ENCODE measurements at places on chromosomes 4 and X. TPM values are rescaled to one million over a fixed set of nuclear protein-coding genes. Genes with fewer than 3 reads are reported as not detected.

Gene P2RY8
- 206 TPM for polyA plus RNA-seq

Gene INTS6L
- 5.2 TPM for polyA plus RNA-seq

Gene SLC6A14
- polyA plus RNA-seq = not detected

Gene TCP11X2
- not detected for polyA plus RNA-seq

Gene MAGEA9B
- 0.46 TPM for polyA plus RNA-seq

Gene LRIT3
- not detected for polyA plus RNA-seq

Gene CLCN3
- polyA plus RNA-seq = 8.1 TPM

Gene CT45A5
- not detected for polyA plus RNA-seq

Gene NWD2
- not detected for polyA plus RNA-seq

Gene PDCL2
- not detected for polyA plus RNA-seq

Gene PLXNB3
- not detected for polyA plus RNA-seq

Gene PRSS12
- polyA plus RNA-seq = not detected

Gene RTL3
- not detected for polyA plus RNA-seq

Gene GRPR
- polyA plus RNA-seq = 0.25 TPM

Gene PPP2R2C
- polyA plus RNA-seq = not detected

Gene PAQR3
- polyA plus RNA-seq = 6.4 TPM

Gene NUDT9
- 23.6 TPM for polyA plus RNA-seq

Gene TCEAL5
- polyA plus RNA-seq = not detected

Gene RNF150
- polyA plus RNA-seq = not detected

Gene DTHD1
- not detected for polyA plus RNA-seq

Gene TCEAL2
- not detected for polyA plus RNA-seq

Gene PDGFC
- not detected for polyA plus RNA-seq

Gene BGN
- not detected for polyA plus RNA-seq

Gene NR0B1
- not detected for polyA plus RNA-seq

Gene PNMA3
- polyA plus RNA-seq = not detected

Gene ZNF157
- 0.44 TPM for polyA plus RNA-seq

Gene PDLIM3
- polyA plus RNA-seq = 0.13 TPM

Gene SCD5
- polyA plus RNA-seq = not detected

Gene MAGEA2B
- not detected for polyA plus RNA-seq

Gene EGF
- polyA plus RNA-seq = 0.51 TPM

Gene CPE
- polyA plus RNA-seq = not detected

Gene MTNR1A
- polyA plus RNA-seq = not detected

Gene HELT
- not detected for polyA plus RNA-seq

Gene SLC30A9
- 36.4 TPM for polyA plus RNA-seq

Gene APLN
- polyA plus RNA-seq = not detected

Gene SLC7A11
- 0.04 TPM for polyA plus RNA-seq

Gene ZFP92
- polyA plus RNA-seq = 0.21 TPM

Gene PRKG2
- 0.99 TPM for polyA plus RNA-seq

Gene SMIM10
- polyA plus RNA-seq = not detected
